Fibroblast of skin of left biceps (primary cell): ENCODE measurements at places on chromosomes 5 and 9.

DNA sequence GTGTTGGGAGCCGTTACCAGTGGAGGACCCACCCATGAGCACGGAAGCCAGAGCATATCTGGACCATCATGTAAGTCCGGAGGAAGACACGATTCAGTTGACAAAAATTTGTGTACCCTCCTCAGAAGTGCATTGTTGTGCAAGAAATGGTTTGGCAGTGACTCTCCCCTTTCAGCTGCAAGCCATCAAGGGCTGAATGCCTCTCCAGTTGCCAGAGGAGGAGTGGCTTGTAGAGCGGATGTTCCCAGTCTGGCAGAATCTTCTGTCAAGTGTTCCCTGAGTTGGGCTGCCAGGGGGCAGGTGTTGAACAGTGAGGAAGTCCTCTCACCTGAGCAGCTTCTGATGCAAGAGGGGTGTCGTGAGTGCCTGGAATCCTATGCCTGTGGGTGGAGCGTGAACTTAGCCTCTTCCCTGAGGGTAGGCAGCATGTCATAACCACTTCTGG lies 27.6 kb upstream of the CDKN2AIPNL start:
- DNase-seq: peak; percentile 87

- peak; percentile 4 for DNase-seq
Observed at GRCh38 chr5:43422143-43422542, 10.0 kb upstream of the CCL28 start.

- no peak for DNase-seq
Observed at GRCh38 chr5:173075137-173075843, 19.1 kb downstream of the CREBRF start.

DNA sequence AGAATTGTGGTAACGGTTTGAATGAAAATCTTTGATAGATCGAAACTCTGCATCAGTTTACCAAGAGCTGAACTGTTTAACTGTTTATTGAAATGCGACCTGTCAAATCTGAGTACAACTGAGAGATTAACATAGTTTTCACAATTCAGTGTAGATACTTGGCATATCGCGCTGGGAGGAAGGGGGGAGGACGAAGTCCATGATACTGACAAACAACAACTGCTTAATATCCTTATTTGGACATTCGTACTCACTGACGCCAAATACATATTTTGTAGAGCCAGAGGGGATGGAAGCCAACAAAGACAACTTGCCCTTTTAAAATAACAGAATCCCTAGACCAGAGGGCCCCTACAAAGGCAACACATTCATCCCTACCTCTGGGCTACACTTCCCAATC lies 93.2 kb downstream of the GLIS3 start:
- no peak for DNase-seq

DNA sequence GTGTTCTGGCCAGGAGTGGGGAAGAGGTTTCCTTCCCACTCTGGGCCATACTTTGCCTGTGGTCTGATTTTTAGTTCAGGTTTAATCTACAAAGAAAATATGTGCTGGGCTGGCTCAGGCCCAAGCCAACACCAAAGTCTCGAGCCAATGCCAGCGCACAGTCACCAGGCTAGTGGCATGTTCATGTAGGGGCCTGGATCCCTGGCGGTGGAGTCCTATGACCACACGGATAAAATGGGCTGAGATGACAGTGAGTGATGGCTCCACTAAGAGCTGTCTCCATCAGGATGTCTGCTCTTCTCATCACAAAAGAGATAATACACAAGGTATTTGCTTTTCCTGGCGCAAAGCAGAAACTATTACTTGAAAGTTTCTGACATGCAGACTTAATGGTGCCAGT lies 92.9 kb upstream of the PTPN3 start:
- DNase-seq: no peak

GRCh38 chr5:92890841-92891244 lies 690.2 kb downstream of the NR2F1-AS1 start:
- DNase-seq: no peak

DNA sequence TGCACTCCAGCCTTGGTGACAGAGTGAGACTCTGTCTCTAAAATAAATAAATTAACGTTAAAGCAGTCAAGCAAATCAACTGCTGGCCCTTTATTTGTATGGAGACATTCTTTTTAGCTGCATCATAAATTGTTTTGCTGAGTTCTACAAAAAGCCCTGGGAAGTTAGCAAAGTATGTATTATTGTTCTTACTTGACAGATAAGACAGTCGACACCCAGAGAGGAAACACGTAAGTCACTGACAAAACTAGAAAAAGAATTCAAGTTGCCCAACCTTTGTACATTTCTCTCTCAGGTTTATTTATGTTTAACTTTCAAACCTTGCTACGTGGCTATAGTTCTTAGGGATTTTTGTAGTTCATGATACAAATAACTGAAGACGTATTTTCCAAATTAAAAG lies 40.4 kb upstream of the MACIR start:
- no peak for DNase-seq

DNA sequence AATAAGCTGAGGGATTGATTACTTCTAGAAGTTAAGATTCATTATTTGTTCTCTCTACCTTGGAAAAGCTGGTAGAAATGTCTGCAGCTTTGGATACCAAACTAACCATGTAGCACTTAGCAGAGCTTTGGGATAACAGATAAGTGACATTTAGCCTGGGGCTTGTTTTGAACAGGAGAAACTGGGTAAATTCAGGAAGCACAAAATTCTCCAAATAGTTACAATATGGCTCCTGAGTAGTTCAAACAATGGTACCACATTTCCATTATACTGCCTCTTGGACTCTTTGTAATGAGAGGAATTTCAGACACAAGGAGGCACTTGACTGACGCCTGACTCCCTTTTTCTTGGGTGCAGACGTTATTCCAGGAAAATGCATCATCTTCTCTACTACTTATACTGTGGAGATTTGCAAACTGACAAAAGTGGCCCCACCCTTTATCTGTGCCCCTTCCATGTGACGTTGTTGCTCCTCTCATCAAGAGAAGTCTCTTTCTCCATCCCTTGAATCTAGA lies 22.5 kb downstream of the PRUNE2 start:
- DNase-seq: no peak

GRCh38 chr5:141934099-141934844 lies 10.6 kb downstream of the DELE1 start:
- DNase-seq: no peak

- no peak for DNase-seq
Observed at GRCh38 chr5:180612683-180613082, 21.4 kb upstream of the SCGB3A1 start.

GRCh38 chr5:134994560-134995156 lies 27.0 kb downstream of the CATSPER3 start:
- no peak for DNase-seq

GRCh38 chr5:112917453-112917995 lies 4.5 kb downstream of the REEP5 start:
- DNase-seq: no peak

- peak; percentile 88 for DNase-seq
Observed at GRCh38 chr5:98108497-98108896, 665.0 kb upstream of the RGMB start.

GRCh38 chr9:7516376-7516775 lies 283.2 kb downstream of the DMAC1 start:
- DNase-seq: no peak

DNA sequence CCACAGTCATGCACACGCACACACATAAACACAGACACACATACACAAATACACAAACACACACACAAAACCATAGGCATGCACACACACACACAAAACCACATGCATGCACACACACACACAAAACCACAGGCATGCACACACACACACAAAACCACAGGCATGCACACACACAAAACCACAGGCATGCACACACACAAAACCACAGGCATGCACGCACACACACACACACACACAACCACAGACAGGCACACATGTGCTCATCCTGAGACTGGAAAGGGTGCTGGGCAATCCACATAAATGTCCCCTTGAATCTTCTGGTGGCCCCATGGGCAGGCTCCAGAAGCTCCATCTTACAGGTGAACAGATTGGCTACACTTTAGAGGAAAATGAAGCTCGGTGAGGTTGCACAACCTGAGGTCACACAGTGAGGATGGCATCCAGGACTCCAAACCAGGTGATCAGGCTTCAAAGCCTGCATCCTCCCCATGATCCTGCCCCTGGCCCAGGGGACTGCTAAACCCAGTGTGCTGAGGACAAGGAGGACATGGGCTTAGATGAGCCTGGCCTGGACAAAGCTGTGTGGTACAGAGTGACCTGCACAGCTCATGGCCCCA lies 144.8 kb downstream of the GADD45G start:
- peak; percentile 65 for DNase-seq

DNA sequence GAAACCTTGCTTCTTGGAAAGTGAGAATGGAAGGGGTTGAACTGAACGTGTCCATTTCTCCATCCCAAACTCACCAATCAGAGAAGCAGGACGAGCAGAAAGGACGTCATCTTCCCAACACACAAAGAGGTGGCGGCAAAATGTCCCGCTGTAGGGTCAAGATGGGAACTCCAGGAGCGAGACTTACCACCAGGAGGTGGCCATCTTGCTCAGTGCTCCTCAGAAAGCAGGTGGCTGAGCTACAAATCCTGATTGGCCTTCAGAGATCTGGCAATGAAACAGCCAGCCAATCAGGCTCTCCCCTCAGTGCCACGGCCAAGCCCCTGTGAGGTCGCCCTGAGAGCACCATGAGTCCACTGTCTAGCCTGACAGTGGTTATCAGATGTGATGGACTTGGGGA lies 259.0 kb downstream of the NDUFS4 start:
- DNase-seq: no peak

DNA sequence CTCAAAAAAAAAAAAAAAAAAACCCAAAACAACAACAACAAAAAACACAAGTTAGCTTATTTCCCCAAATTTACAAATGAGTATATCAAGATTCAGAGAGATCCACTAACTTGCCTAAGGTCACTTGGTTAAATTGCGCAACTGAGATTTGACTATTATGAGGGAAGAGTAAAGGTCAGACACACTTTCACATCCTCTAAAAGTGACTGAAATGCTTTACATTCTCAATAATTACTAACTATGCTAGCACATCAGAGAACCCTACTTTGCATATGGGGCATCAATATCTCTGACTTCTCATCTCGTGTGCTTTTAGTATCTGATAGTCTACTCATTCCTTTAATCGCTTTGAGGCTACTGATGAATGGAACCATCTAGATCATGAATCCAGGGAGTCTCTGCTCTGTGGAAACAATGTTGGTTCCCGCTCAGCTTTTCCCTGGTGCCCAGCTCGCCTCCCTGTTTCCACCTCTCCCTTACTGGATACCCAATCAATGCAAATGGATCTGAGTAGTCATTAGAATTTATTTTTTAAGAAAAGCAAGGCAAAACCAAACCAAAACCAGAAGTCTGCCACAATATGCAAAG lies 182.1 kb upstream of the TRIM32 start:
- no peak for DNase-seq
